ENCODE measurements at places on chromosomes 2 and 18.

- DNase-seq: no peak
Measured at GRCh38 chr18:37341473-37342086, 224.0 kb downstream of the CELF4 start.

DNA sequence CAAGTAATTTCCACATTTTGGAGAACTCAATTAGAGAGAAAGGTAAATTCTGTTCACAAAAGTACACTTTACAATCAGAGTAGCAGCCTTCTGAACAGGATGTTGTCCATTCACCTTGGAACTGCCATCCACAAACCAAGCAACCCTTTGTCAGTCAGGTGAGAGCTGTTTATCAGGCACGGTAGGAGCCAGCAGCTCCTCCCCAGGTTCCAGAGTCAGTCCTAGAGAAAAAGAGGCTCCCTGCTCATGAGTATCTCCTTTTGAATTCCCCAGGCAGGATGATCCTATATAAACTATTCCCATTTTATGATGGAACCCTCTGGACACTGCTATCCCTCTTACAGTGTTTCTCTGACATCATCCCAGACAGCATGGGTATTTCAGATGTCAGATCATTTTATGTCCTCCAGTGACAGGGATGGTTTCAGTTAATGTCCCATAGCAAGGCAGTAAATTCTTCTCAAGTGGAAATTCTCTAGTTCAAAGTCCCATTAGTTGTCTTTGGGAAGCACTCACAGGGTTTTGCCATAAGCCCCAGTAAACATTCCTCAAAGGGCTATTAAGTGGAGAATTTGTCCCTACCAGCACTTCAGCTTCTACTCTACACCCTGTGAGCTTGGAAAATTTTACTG, 34.5 kb upstream of the CSRNP3 start:
- DNase-seq: no peak

DNA sequence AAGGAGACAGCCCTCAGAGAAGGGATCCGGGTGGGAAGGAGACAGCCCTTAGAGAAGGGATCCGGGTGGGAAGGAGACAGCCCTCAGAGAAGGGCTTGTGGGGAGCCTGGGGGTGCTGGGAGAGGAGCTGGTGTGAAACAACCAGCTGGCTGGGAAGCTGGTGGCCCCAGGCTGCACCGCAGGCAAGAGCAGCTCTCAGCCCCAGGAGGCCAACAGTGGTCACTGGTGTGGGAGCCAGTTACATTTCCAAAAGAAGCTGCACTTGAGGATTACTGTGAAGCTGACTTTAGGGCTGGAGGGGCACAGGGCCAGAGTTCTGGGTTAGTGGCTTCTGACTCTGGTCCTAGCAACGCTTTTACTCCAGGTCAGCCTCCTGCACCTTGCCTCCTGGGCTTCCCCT, 3.3 kb downstream of the HES6 start:
- DNase-seq: no peak

- no peak for DNase-seq
Measured at GRCh38 chr2:237972211-237972610, 5.4 kb downstream of the UBE2F start.
